ENCODE measurements at places on chromosomes 7 and 10. TPM values are rescaled to one million over a fixed set of nuclear protein-coding genes. Genes with fewer than 3 reads are reported as not detected.

The PLCE1 gene
- total RNA-seq, result 10.1 TPM

The LGI1 gene
- 66.1 TPM for total RNA-seq

The USP6NL gene
- total RNA-seq, result 40.2 TPM

The INSYN2A gene
- total RNA-seq, result 7.8 TPM

The NACAD gene
- 5.5 TPM for total RNA-seq

The ICA1 gene
- total RNA-seq, result 49.8 TPM

The SUN3 gene
- total RNA-seq, result not detected

The FFAR4 gene
- not detected for total RNA-seq

The PLEKHS1 gene
- not detected for total RNA-seq

The HOXA7 gene
- not detected for total RNA-seq

The RAB19 gene
- not detected for total RNA-seq

The SPDYE16 gene
- total RNA-seq, result not detected

The ANLN gene
- 30.9 TPM for total RNA-seq

The HOXA11 gene
- total RNA-seq, result not detected

The FOXI2 gene
- not detected for total RNA-seq

The FAM180A gene
- not detected for total RNA-seq

The FRA10AC1 gene
- total RNA-seq, result 36.3 TPM

The GPRIN2 gene
- total RNA-seq, result 19.3 TPM

The MTERF1 gene
- 30.4 TPM for total RNA-seq

The VGF gene
- total RNA-seq, result 9.7 TPM

The PTEN gene
- 266 TPM for total RNA-seq

The SFXN2 gene
- 4.8 TPM for total RNA-seq

The TUBB8 gene
- total RNA-seq, result not detected

The PCLO gene
- 48.5 TPM for total RNA-seq

The COL26A1 gene
- total RNA-seq, result 3.4 TPM

The SPDYE3 gene
- not detected for total RNA-seq

The DPP6 gene
- total RNA-seq, result 36.7 TPM

The TYW1 gene
- 13.9 TPM for total RNA-seq

The MACC1 gene
- total RNA-seq, result 0.16 TPM

The CLDN15 gene
- total RNA-seq, result 6.4 TPM

The CYP3A4 gene
- not detected for total RNA-seq

The HTR7 gene
- total RNA-seq, result 8.0 TPM

The OR6B1 gene
- total RNA-seq, result not detected

The CHN2 gene
- total RNA-seq, result 76.3 TPM

The NRF1 gene
- 16.1 TPM for total RNA-seq

The CALHM3 gene
- total RNA-seq, result not detected

The PON3 gene
- total RNA-seq, result 0.47 TPM

The COBL gene
- 6.4 TPM for total RNA-seq

The FANK1 gene
- total RNA-seq, result 2.5 TPM

The CAPZA2 gene
- total RNA-seq, result 214 TPM

The EBLN1 gene
- total RNA-seq, result not detected

The KLF14 gene
- not detected for total RNA-seq

The TCAF2 gene
- total RNA-seq, result 0.78 TPM

The CCDC136 gene
- 44.1 TPM for total RNA-seq

The ITPRID1 gene
- 8.6 TPM for total RNA-seq

The HYAL4 gene
- not detected for total RNA-seq

The ZKSCAN1 gene
- total RNA-seq, result 83.3 TPM

The AHCYL2 gene
- total RNA-seq, result 22.8 TPM

The CYP26C1 gene
- 0.16 TPM for total RNA-seq

The GBX1 gene
- not detected for total RNA-seq

The SERPINE1 gene
- 0.78 TPM for total RNA-seq

The MSMB gene
- not detected for total RNA-seq

The PURB gene
- total RNA-seq, result 44.3 TPM

The NME8 gene
- total RNA-seq, result not detected

The GPR26 gene
- total RNA-seq, result 3.1 TPM

The NAT16 gene
- total RNA-seq, result 1.2 TPM
